ENCODE measurements at places on chromosomes 11 and 22. TPM values are rescaled to one million over a fixed set of nuclear protein-coding genes. Genes with fewer than 3 reads are reported as not detected.

Gene OR2D2
- total RNA-seq: 0.29 TPM

Gene C11orf98
- total RNA-seq: 173 TPM

Gene LMNTD2
- 3.1 TPM for total RNA-seq

Gene FXYD2
- total RNA-seq: 1.1 TPM

Gene NXPE1
- not detected for total RNA-seq

Gene PGA5
- 0.67 TPM for total RNA-seq

Gene TRIM64
- not detected for total RNA-seq

Gene ATL3
- total RNA-seq: 22.2 TPM

Gene MPZL3
- total RNA-seq: 3.9 TPM

Gene NLRP14
- total RNA-seq: not detected

Gene ADORA2A
- 7.1 TPM for total RNA-seq

Gene OR52I2
- not detected for total RNA-seq

Gene MUC5B
- total RNA-seq: 0.02 TPM

Gene SMC1B
- total RNA-seq: not detected

Gene IGF2
- total RNA-seq: 1.3 TPM

Gene SGSM1
- total RNA-seq: 5.4 TPM

Gene UPB1
- total RNA-seq: not detected

Gene TMEM191B
- total RNA-seq: 1.2 TPM

Gene C11orf91
- total RNA-seq: not detected

Gene FJX1
- 14.2 TPM for total RNA-seq

Gene SLC22A25
- total RNA-seq: not detected

Gene ACAD8
- 48.2 TPM for total RNA-seq

Gene USP2
- 8.5 TPM for total RNA-seq

Gene SLC25A45
- 0.61 TPM for total RNA-seq

Gene OR4C6
- total RNA-seq: not detected

Gene MAP6
- total RNA-seq: 0.94 TPM

Gene SF1
- 365 TPM for total RNA-seq

Gene DNAJB13
- total RNA-seq: 0.54 TPM

Gene RBMXL2
- total RNA-seq: not detected

Gene OR10V1
- total RNA-seq: not detected

Gene CAPN5
- total RNA-seq: 22.4 TPM

Gene MMP8
- not detected for total RNA-seq

Gene CCDC73
- not detected for total RNA-seq

Gene TBX1
- 0.28 TPM for total RNA-seq

Gene DEFB131B
- total RNA-seq: not detected

Gene PAMR1
- total RNA-seq: 3.0 TPM

Gene CNIH2
- 15.8 TPM for total RNA-seq

Gene KCNK4
- total RNA-seq: not detected

Gene RASD2
- total RNA-seq: 5.1 TPM

Gene TREH
- not detected for total RNA-seq

Gene PKP3
- total RNA-seq: 28.5 TPM

Gene OLFML1
- 0.24 TPM for total RNA-seq

Gene GDPD5
- 8.6 TPM for total RNA-seq

Gene YPEL4
- total RNA-seq: 0.13 TPM

Gene BEST1
- 0.23 TPM for total RNA-seq

Gene TMEM25
- total RNA-seq: 13.7 TPM

Gene GVQW3
- 8.1 TPM for total RNA-seq

Gene MS4A3
- not detected for total RNA-seq

Gene HTR3B
- total RNA-seq: not detected

Gene PNPLA2
- 62.2 TPM for total RNA-seq

Gene MPZL2
- 2.4 TPM for total RNA-seq

Gene RRM1
- 116 TPM for total RNA-seq

Gene SLC5A1
- total RNA-seq: not detected

Gene OR2AG2
- total RNA-seq: 0.17 TPM

Gene ISX
- not detected for total RNA-seq

Gene C11orf16
- not detected for total RNA-seq

Gene LUZP2
- 1.5 TPM for total RNA-seq

Gene FAM181B
- total RNA-seq: 0.37 TPM

All from H1 (cell line).